ENCODE measurements at places on chromosomes 1 and 21. TPM values are rescaled to one million over a fixed set of nuclear protein-coding genes. Genes with fewer than 3 reads are reported as not detected.

The RGS7 gene
- polyA plus RNA-seq = 6.7 TPM

The EFNA1 gene
- 56.0 TPM for polyA plus RNA-seq

The CCDC30 gene
- 26.7 TPM for polyA plus RNA-seq

The GJB3 gene
- polyA plus RNA-seq = 0.23 TPM

The AHCTF1 gene
- polyA plus RNA-seq = 61.5 TPM
